ENCODE measurements at places on chromosomes 6 and 20.

- DNase-seq: no peak
Observed at GRCh38 chr6:125094563-125094962, 59.0 kb upstream of the TPD52L1 start.

DNA sequence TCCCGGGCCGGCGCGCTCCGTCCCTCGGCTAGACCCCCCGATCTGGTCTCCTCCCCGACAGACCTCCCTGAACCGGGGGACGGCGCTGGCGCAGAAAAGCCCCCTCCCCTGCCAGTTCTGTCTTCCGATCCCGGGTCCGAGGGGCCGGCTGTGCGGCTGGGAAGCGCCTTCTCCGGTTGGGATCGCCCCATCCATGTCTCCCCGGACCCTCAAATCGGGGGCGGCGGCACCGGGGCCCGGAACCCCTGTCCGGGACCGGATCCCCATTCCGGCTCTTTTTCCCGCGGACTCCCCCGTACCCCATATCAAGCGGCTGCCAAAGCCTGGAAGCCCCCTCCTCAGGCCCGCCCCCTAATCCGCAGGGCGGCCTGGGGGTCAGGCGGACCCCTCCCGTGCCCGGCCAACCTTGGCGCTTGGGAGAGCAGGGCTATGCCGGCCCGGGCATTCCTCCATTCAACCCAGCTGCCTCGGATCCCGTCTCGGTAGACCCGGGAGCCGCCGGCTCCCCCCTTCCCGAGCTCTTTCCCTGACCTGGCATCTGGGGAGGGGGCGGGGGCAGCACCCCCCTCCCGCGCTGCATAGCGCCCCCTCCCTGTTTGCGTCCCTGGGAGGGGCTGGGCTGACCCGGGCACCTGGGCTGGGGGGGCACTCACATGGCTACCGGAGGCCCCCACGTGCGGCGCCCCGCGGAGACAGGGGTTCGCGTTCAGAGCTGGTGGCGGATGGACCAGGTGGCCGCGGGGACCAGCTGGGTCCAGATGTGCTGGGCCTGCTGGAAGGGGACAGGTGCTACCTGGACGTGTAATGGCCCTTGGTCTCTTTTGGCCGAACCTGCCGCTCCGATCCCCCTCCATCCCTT is 643 bp downstream of the DLGAP4 start:
- DNase-seq: no peak

DNA sequence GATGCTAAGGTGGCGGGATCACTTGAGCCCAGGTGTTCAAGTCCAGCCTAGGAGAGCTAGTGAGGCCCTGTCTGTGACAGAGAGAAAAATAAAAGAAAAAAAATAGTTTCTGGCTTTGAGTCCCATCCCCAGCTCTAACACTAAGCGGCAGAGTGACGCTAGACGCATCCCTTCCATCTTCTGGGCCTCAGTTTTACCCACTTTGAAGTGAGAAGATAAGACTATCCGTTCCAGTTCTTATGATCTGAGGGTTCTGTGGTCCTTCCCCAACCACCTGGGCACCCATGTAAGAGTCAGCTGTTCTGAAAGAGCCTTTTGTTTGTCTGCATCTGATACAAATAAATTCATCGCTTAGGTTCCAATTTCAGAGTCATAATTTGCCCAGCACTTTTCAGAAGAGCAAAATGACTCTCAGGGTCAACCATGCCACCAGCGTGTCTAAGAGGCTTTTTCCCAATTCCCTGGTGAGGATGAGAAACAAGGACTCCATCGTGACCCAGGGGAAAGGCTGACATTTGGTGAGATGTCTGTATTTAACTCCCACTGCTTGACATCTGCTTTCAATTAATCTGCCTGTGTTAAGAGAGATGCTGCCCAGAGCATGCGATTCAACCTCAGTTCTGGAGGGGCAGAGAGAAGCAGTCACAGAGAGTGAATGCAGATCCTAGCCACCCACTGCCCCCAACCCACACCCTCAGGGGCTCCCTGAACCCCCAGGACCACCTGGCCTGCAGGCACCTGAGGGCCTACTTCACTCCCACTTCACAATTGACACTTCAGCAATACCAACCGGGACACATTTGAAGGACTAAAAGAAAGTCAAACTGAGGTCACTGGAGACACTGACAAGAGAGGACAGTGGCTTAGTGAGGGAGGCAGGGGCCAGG is 131.6 kb upstream of the TOP1 start:
- DNase-seq: no peak

GRCh38 chr20:10093087-10093591 is 58.4 kb downstream of the ANKEF1 start:
- no peak for DNase-seq

DNA sequence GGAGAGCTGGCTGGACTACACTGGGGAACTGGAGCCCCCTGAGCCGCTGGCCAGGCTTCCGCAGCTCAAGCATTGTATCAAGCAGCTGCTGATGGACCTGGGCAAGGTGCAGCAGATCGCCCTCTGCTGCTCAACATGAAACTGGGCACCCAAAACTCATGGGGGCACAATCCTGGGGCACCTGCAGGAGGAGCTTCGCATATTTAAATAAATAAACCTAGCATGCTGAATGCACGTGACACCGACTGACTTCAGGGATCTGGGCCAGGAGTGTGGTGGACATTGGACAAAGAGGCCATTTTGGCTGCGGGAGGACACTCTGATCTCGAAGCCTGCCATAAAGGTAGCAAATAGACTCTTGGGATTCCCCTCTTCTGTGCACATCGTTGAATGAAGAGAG is 6.8 kb downstream of the SCAND1 start:
- peak; percentile 7 for DNase-seq

DNA sequence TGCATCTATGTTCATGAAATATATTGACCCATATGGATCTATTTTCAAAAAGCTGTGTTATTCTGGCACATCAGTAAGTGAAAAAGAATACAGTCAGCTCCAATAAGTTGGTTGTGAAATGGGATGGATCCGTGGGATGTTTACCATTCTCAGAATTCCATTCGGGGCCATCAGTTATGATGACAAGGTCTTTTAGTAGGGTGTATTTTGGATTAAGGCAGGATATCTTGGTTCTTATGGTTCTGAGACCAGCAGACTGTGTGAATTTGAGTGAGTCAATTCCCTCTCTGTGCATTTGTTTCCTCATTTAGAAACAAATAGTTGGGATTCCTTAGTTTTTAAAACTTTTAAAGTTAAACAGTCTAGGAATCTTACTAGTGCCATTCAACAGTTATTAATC is 287.4 kb downstream of the CD109 start:
- no peak for DNase-seq

GRCh38 chr6:32194825-32195651 is 2.6 kb upstream of the GPSM3 start:
- DNase-seq: no peak

DNA sequence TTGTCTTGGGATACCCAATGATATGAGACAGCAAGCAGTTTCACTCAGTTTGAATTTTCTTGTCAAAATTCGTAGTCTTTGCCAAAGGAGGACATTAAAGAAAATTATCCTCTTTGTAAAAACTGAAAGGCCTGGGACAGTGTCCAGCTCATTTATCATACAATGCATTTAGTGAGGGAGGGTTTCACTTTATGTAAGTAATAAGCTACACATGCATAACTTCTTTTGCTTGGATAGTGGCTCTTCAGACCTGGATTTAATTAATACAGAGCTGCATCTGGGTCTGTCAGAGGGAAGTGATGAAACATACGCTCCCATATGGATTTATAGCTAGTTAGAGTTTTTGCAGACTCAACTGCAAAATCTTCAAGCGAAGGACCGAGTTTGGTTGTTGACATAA is 175.6 kb downstream of the PHACTR1 start:
- no peak for DNase-seq

GRCh38 chr6:167161851-167162467 is 4.2 kb upstream of the GPR31 start:
- DNase-seq: no peak

DNA sequence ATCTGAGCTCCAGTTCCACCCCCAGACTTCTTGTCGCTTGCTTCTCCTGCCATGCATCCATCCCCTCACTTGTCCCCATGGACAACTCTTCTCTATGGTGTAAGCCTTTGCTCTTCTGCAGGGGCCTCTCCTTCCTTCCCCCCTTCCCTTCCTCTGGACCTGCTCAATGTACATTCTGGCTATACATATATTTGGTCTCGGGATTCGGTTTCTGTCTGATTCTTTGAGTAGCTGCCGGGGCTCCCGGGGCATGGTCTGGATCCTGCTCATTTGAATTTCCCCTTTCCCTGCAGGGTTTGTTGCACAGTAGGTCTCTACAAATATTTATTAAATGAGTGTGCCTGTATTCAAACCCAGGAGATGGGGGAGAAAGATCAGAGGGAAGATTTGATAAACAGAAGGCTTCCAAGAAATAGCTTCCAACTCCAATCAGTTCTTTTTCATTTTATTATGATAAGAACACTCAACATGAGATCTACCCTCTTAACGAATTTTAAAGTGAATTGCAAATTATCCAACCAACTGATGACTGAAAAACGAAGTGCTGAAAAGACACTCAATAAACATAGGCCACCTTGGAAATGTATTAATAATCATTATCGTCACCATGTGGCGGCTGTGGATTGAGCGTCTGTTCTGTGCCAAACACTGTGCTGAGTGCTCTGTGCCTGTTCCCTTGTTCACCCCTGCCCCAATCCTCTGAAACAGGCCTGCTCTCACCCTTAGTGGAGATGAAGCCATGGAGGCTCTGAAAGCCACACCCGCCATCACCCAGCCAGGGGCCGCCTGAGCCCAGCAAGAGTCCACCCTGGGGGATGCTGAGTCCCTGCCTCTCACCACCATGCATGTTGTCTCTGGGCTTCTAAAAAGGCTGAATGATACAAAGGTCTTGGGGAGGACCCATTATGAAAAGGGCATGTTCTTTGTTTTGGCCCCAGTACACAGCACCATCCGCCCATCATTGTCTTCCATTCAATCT is 34.3 kb upstream of the APCDD1L start:
- DNase-seq: no peak

DNA sequence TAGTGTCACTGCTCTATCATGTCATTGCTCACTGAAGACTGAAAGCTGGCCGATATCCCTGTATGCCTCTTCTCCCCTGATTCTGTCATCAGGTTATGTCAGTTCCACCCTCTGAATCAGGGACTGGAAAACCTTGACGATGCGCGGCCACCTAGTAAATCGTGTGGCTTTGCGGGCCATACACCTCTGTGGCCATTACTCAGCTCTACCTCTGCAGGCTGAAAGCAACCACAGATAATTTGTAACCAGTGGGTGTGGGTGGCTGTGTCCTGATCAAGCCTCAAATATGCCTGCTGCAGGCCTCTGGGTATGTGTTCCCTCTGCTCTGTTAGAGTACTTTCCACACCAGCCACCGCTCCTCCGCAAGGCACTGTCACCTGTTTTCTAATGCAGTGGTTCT is 105.2 kb downstream of the GMPR start:
- DNase-seq: no peak

- DNase-seq: peak; percentile 15
Observed at GRCh38 chr20:9397928-9398327, 116.5 kb upstream of the LAMP5 start.

DNA sequence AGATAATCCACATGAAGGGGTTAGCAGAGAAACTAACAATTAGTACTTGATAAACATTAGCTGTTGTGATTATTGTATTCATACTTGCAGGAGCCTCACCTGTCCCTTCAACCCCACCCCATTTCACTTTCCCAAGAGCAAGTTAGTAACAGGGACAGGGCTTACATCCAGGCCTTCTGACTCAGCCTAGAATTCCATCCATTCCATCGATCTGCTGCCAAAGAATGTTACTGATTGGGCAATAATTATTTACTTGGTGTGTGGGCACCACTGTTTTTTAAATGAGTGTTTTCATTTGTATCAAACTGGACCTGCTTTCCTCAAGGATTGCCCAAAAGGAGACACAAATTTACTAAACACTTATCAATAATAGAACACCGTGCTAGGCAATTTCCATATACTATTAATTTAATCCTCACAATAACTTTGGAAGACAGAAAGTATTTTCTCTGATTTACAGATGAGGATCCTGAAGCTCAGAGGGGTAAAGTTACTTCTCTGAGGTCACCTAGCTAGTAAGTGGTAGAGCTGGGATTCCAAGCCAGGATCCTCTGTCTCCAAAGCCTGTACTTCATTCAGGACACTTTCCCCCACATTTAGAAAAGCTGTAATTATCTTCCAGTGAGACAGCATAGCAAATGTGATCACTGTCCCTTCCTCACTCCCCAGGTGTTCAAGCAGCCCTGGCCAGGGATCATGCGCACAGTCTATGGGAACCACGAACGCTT is 32.8 kb downstream of the GSS start:
- no peak for DNase-seq

GRCh38 chr20:53751620-53752318 is 158.1 kb upstream of the ZNF217 start:
- no peak for DNase-seq

- no peak for DNase-seq
Observed at GRCh38 chr20:14632906-14633305, 295.5 kb upstream of the FLRT3 start.

DNA sequence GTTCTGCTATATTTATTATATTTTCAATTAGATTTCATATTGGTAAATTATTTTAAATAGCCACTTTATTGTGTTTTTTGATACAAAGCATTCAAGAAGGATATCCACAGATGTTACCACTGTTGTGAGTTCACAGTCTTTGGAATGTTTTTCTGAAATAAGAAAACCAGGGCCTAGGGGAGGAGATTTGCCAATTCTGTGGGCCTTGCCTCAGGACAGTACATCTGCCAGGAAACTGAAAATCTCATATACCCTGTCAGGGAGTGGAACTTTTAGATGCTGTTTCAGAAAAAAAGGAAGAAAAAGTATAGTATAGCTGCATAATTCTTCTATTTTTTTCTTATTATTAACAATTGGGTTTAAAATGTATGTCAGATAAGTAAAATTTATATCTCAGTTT is 995.9 kb upstream of the ADGRB3 start:
- no peak for DNase-seq

- no peak for DNase-seq
Observed at GRCh38 chr20:24479106-24479505, 9.7 kb downstream of the SYNDIG1 start.

DNA sequence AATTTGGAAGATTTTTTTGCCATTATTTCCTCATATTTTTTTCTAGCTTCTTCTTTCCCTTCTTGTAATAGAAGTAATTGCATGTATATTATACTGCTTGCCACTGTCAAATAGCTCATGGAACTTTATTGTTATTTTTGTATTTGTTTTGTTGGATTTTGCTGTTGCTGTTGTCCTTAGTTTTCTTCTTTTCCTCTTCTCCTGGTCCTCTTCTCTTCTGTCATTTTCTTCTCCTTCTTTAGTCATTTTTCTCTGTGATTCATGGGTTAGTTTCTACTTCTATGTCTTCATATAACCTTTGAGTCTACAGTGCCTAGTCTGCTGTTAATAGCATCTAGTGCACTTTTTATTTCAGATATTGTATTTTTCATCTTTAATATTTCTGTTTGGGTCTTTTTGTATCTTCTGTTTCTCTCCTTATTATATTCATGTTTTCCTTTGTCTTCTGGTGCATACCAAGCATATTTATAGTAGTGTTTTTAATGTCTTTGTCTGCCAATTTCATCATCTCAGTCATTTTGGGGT is 226.2 kb downstream of the HIVEP2 start:
- DNase-seq: no peak

- DNase-seq: no peak
Observed at GRCh38 chr20:18738055-18738454, 75.5 kb upstream of the SCP2D1 start.

DNA sequence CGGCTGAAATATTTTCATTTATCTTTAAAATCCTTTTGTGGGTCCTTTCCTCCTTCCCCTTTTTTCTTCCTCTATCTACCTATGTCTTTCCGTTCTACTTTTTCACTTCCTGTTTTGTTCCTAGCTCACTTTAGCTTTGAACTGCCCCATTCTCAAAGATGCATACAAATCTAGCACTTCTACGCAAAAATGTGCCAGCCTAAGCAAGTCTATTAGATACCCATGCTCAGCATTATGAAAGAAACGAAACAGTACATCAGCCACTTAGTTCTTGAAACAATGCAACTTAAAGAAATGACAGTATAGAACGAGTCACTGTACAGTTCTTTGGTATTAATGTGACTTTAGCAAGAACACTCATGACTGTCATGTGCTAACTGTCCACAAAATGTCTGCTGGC is 47.3 kb upstream of the MARCKS start:
- DNase-seq: no peak
